ENCODE measurements at places on chromosomes 11 and 22.

GRCh38 chr11:11135820-11136476, 217.1 kb downstream of the CSNK2A3 start:
- DNase-seq, result no peak

GRCh38 chr11:66003291-66003690, 988 bp downstream of the BANF1 start:
- no peak for DNase-seq

GRCh38 chr22:31496007-31496734, at the start of gene SFI1:
TSS of gene SFI1 (plus strand) at chr22:31496536. CDS start at chr22:31508285, 11,749 bp downstream.
- DNase-seq, result peak; percentile 93

DNA sequence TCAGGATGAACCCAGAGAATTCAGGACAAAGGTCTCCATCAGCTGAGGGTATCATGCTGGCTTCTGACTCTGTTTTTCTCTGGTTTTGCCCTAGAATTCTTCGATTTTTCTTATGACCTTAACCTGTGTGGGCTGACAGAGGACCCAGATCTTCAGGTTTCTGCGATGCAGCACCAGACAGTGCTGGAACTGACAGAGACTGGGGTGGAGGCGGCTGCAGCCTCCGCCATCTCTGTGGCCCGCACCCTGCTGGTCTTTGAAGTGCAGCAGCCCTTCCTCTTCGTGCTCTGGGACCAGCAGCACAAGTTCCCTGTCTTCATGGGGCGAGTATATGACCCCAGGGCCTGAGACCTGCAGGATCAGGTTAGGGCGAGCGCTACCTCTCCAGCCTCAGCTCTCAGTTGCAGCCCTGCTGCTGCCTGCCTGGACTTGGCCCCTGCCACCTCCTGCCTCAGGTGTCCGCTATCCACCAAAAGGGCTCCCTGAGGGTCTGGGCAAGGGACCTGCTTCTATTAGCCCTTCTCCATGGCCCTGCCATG, 16.8 kb downstream of the SERPING1 start:
- DNase-seq, result no peak

DNA sequence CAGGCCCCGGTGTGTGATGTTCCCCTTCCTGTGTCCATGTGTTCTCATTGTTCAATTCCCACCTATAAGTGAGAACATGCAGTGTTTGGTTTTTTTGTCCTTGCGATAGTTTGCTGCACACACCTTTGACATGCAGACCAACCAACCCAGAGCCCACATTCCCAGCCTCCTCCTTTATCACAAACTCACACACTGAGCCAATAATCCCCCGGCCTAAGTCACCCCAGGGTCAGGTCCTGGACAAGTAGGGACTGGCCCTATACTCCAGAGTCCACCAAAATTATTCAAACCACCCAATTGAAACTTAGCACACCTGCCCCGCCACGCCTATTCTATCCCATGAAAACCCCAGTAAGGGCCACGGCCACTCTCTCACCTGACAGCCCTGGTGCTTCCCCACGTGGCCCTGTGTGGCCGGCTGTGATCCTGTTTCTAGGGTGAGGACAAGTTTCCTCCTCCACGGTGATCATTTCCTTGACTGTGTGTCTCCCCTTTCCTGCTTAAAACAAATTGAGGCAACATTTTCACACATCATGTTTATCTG, 83.1 kb upstream of the SLC22A12 start:
- no peak for DNase-seq

GRCh38 chr11:93478841-93479240, 64.3 kb downstream of the SMCO4 start:
- no peak for DNase-seq

GRCh38 chr11:116733043-116733755, 39.6 kb downstream of the BUD13 start:
- DNase-seq, result no peak

DNA sequence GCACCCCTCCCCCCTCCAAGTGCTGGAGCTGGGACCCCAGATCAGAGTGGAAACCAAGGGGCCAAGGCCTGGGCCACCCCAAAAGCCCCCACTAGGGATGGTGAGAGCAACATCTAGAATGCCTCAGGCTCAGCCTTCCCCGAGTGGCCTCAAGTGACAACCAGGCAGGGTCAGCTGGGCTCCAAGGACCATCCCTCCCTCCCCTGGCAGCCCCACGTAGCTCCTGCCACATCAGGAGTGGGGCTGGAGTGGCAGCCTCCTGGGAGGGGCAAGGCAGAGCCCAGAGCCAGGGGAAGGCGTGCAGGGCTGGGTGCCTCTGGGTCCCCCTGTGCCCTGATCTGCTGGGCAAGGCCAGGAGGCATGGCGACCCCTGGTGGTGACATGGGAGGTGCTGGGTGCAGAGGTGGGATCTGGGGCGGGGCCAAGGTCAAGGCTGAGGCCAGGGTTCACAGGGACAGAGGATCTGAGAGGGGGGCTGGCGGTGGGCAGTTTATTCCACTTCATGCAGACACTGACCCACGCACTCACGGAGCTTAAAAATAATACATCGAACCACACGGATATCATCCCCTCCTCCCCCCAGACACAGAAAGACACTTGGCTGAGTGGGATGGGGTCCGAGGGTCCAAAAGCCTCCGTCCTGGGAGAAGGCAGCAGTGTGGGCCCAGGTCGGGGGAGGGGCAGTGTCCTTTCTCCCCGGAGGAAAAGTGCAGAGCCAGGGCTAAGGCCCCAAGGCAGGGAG, 15.8 kb upstream of the EHD1 start:
- peak; percentile 80 for DNase-seq

GRCh38 chr22:50526834-50527801, 1.7 kb upstream of the SCO2 start:
- DNase-seq, result no peak

- DNase-seq, result no peak
These were observed 77.3 kb downstream of the ARHGEF12 start for GRCh38 chr11:120413480-120413879.

DNA sequence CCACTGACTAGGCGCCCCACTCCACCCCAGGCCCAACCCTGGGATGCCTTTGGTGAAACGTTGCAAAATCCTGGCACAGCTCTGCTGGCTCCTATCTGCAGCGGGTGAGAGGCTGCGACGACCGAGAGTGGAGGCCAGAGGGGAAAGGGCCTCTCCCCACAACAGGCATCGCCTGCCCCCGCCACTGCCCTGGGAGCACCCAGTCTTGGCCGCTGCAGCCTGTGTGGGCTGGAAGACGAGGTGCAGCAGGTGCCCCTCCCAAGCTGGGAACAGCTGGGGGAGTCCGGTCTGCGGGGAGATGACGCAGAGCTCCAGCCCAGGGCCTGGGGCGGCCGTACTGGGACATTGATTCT, 4.2 kb upstream of the PIM3 start:
- DNase-seq, result no peak

GRCh38 chr22:37043209-37043827, 8.2 kb upstream of the KCTD17 start:
- no peak for DNase-seq

DNA sequence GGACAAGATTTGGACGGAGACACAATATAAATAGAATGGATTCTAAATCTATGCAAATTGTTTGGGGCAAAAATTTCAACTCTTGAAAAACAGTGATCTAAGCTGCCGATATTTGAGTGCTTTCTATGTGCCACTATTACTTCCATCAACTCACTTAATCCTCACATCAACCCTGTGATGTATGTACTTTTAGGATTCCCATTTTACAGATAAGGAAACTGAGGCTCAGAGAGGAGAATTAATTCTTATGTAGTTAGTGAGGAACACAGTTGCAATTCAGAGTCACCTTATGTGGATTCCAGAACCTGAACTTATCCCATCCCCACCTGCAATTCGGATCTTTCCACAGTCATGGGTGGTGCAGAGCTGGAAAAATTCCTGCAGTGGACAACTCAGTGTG, 60.3 kb downstream of the TSPAN18 start:
- no peak for DNase-seq

GRCh38 chr11:132402071-132402684, 1031.8 kb downstream of the NTM start:
- no peak for DNase-seq

- DNase-seq, result no peak
These were observed 54.7 kb upstream of the SLC6A5 start for GRCh38 chr11:20544603-20545237.

- no peak for DNase-seq
These were observed 75.9 kb upstream of the SEPTIN5 start for GRCh38 chr22:19638282-19639015.

- DNase-seq, result no peak
These were observed 94.7 kb upstream of the RASSF10 start for GRCh38 chr11:12914400-12914912.

- DNase-seq, result no peak
These were observed 1.7 kb upstream of the PLAAT2 start for GRCh38 chr11:63564784-63565350.

DNA sequence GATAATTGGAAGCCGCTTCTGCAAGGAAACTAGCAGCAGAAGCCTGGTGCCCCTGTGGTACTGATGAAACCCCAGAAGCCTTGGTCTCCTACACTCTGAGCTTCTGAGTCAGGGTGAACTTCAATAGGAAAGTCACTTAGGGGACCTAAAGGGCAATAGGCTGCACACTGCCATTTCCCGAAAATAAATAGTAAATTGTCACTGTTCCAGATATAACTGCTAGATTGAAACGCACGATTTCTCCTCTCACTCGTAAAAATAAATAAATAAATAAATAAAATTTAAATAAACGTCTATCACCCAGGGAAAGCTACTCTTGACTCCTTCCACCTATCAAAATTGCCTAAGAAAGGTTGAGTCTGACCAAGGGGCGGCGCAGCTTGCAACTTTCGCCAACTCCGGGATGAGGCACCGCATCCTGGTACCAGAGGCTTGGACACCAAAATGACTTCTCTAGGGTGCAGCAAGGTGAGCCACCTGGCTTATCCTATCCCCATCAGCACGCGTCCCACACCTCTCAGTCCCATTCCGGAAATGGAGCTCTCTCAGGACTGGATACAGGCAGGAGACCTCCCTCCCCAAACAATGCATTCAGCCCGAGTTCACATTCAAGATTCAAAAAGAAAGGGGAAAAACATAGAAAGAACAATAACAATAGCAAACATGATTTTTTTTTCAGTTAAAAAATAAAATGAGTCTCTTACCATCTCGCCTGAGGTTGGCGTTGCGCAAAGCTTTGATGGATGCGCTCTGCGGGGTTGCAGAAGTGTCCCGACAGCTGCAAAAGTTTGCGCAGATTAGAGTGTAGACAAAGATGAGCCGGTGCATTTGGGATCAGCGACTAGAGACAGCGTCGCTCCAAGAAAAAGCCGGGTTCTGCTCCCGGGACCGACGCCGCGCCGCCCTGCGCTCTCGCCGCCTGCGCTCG, 583 bp downstream of the PDGFD start:
- no peak for DNase-seq

- no peak for DNase-seq
These were observed 5.3 kb upstream of the CARD18 start for GRCh38 chr11:105144887-105145286.
